Activated T-cell treated with anti-CD3 and anti-CD28 coated beads, Interleukin-2, amount 50 U/mL, for 72 hours (primary cell): ENCODE measurements at places on chromosomes 3 and 15. TPM values are rescaled to one million over a fixed set of nuclear protein-coding genes. Genes with fewer than 3 reads are reported as not detected.
A peak's percentile ranks its signal among the peaks of the same experiment; 100 is the strongest.

Gene GNAT1
- total RNA-seq: not detected

Gene MEX3B
- 1.4 TPM for total RNA-seq

GRCh38 chr3:43094381-43094780, 11.5 kb downstream of the POMGNT2 start:
- DNase-seq: no peak

DNA sequence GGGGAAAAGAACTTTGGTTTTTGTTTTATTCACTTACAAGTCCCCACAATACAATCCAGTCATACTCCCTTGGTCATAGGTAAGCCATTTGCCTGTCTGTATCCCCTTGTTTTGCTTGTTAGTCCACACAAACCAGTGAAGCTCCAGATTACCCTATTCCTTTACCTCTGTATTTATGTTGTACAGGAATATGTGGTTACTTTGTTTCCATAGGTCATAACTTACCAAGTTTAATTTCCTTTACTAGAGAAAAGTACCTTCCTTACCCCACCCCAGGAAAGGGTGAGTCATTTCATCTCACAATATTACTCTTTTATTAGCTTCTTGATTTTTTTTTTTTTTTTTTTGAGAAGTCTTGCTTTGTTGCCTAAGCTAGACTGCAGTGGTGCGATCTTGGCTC, 113.4 kb upstream of the LRRFIP2 start:
- DNase-seq: no peak

- no peak for DNase-seq
Observed at GRCh38 chr3:142117056-142117851, 32.1 kb downstream of the TFDP2 start.

Gene AAGAB
- total RNA-seq: 51.7 TPM

- DNase-seq: peak; percentile 84
Observed at GRCh38 chr15:40763801-40764628, at the start of gene GCHFR. GCHFR (plus strand) TSS chr15:40764068; CDS start chr15:40764181, 113 bp downstream.

Gene CDHR4
- total RNA-seq: not detected

GRCh38 chr3:196998966-196999760, 30.5 kb downstream of the MELTF start:
- no peak for DNase-seq

DNA sequence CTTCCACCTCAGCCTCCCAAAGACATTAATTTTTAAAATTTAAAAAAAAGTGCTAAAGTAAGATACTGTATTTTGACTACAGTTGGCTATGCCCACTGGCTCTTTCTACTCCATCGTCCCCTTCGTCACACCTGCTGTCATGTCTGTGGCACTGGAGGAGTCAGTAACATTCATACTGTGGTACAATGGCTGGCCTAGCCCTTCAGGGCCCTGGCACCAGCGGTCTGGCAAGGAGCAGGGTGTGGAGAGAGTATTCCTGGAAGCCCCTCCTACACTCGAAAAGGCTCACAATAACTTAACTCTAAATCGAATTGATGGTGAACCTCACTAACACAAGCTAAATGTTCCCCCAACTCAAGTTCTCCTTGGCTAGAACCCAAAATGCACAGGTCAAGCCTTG, 89.7 kb upstream of the RASGRF1 start:
- DNase-seq: no peak

- no peak for DNase-seq
Observed at GRCh38 chr15:89443581-89443980, 52.8 kb downstream of the RHCG start.

Gene ROBO2
- not detected for total RNA-seq

DNA sequence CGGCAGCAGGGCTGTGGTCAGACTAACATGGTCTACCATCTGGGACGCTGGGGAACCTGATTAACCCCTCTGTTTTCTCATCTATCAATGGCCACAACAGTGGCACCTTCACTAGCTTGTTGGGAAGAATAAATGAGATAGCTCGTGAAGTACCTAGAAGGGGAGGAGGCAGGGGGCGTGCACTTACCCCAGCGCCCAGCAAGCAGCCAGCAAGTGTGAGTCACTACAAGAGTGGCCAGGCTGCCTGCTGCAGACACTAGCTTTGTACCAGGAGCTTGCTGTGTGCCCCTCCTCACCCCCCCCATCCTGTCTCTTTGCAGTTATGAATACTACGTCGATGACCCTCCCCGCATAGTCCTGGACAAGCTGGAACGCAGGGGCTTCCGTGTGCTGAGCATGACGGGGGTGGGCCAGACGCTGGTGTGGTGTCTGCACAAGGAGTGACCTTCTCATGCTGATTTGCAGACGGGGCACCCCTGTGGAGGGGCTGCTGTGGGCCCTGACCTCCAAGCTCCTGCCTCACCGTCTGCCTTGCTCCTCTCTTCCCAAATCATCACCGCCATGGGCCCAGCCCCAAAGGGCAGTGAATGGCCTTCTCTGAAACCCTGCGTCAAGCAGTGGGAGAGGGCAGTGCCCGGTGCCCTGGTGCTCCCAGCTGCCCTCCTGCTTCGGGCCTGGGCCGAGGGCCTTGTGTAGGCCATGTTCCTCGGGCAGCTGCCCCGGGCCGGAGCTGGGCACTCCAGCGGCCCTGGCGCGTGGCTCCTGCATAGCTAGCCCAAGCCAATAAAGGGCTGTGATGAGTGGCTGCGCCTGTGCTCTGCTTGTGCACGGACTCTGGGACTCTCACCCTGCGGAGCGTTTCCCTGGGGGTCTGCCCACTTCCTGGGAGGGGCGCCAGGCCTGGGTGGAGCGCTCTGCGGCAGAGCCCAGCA, 2.6 kb upstream of the C15orf62 start:
- no peak for DNase-seq

Gene GOLGA8S
- 0.07 TPM for total RNA-seq

DNA sequence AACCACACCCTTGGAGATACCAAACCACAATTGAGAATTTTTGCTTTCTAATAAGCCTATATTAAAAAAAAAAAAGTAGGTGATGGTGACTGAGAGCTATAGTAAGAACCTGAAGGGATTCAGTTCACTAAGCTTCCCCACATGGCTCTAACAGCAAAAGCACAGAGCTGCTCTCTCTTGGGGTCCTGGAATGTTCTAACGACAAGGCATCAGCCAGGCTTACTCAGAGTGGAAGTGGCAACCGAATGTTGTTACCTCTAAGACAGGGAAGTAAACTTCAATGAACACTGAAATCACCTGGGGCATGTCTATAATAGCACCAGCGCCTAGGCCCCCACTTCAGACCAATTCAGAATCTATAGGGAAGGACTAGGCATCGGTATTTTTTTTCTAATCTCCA, 397.7 kb downstream of the MAGI1 start:
- DNase-seq: no peak

Gene SLC28A1
- not detected for total RNA-seq

- no peak for DNase-seq
Observed at GRCh38 chr3:6825524-6825923, 35.4 kb upstream of the GRM7 start.

DNA sequence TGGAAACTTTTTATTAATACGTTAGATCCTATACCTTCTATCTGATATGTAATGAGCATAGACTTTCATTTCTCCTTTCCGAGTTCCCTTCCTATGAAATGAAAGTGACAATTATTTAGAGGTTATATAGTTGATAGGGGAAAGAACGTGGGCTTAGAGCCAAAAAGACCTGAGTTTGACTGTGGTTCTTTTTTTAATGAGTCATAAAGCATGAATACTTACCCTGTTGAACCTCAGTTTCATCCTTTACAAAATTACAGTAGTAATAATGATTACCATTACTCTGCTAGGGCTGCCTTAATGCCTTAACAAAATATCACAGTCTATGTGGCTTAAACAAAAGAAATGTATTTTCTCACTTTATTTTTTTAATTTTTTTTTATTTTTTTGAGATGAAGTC, 75.9 kb downstream of the AGBL1 start:
- no peak for DNase-seq

DNA sequence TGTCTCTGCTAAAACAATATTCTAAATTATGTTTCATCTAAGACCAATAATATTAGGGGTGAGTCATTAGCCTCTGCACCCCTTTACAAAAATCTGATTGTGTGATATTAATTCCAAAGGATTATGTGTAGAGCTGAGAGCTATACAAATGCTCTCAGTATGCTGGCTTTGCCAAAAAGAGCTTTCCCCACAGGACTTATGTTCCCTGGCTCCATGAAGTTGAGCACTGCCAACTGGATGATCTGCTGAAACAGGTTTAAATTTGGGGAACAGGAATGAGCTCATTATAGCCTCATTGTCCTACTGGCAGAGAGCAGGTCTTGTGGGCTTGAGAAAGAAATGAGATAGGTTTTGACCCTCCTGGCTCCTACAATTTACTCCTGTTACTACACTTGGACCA, 347.8 kb upstream of the LMCD1 start:
- no peak for DNase-seq

- no peak for DNase-seq
Observed at GRCh38 chr3:10929978-10930665, 62.4 kb upstream of the SLC6A1 start.

DNA sequence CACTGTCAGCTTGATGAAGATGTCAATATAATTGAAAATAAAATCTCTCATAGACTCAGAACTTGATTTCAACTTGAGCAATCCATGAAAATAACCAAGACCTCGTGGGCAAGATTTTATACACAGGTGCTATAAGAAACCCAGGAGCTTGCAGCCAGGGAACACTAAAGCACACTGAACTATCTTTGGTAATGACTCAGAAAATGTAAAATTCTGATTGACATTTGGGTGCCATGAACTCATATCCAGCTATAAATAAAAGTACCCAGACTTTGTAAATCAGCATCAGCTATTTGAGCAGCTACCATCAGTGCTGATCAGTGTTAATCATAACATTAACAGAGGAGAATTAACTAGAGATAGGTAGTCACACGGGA, 61.5 kb downstream of the PLCH1 start:
- DNase-seq: no peak

DNA sequence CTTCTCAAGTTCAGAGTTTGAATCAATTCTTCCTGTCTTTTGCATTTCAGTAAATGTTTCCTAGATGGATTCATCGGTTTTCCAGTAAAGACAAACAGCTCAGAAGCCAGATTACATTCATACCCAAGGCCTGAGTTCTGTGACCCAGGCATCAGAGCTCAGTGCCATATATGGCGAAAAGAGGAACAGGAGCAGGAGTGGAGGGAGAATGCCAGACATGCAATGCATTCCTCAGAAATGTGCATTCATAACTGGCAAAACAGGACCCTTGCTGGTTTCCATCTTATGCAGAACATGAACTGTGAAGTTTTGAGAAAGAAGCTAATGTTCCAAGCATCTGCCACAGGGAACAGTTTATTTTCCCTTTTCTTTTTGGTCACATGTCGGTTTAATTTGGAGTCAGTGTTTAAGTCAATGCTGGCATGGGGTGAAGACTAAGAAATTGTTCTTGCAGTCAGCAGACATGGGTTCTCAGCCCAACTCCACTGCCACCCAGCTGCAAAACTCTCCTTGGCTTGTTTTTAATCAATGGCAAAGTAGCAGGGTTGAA, 116.5 kb downstream of the LPP start:
- DNase-seq: no peak

DNA sequence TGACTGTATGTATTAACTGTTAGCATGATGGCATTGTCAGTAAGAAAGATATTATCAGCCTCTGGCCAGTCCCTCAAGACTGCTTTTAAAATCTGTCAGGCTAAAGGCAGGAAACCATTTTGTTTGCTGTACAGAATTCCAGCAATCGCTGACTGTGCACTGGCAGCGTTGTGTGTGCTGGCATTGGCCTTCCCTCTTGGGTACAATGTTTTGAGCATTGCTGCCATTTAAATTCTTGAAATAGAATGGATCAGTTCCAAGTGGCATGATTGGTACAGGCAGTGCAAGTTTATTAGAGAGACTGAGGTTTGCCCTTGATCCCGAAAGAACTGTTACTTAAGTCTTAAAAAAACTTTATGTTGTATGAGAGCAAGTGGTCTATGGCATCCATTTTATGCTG, 788.7 kb downstream of the OTOL1 start:
- no peak for DNase-seq

- DNase-seq: no peak
Observed at GRCh38 chr3:156527060-156527459, 27.9 kb downstream of the SSR3 start.

- DNase-seq: peak; percentile 7
Observed at GRCh38 chr15:77784361-77785292, 151.9 kb upstream of the LINGO1 start.

DNA sequence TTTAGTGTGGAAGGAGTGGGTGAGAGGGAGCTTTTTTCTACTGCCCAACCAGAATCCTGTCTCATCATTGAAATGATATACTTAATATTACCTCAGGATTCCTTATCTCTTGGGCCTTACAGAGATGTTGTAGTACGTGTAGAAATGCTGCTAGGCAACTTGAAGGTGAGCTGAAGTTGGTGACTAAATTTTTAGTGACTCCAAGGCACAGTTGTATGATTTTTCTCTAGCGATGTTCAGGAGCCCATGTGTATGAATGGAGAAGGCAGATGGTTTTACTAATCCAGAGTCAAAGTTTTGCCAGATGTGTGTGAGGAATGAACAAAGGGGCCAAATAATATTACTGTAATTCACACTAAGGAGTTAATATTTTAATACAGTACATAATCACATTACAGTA, 42.8 kb upstream of the TEX9 start:
- DNase-seq: no peak

Gene C3orf49
- not detected for total RNA-seq

GRCh38 chr15:89172921-89173320, 48.5 kb downstream of the RLBP1 start:
- DNase-seq: no peak

DNA sequence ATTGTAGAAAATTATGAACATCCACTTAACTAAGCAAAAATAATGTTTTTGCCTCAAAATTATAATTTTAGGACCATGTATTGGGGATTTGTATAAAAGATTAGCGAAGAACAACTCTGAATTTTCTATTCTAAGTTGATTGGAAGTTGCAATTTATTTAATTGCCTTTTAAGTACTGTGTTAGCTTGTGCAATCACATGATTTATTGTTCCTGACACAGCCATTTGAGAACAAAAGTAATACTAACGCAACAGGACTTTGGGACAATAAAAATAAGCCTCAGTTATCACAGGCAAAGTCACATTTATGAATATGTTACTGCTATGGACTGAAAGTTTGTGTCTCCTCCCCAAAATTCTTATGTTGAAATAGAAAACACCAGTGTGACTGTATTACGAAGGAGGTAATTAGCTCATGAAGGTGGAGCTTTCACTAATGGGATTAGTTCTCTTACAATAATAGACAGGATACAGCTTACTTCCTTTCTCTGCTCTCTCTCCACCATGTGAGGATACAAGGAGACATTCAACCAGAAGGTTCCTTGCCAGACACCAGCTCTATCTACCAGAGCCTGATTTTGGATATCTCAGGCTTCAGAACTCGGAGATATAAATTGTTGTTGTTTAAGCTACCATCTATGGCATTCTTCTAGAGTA, 745.9 kb downstream of the ZBBX start:
- no peak for DNase-seq

GRCh38 chr3:138418601-138419206, 15.7 kb upstream of the ESYT3 start:
- no peak for DNase-seq

Gene CAND2
- total RNA-seq: 1.8 TPM
